AG10803 (cell line): ENCODE measurements at places on chromosomes 12 and 14.

- DNase-seq = no peak
Measured at GRCh38 chr12:6254491-6254890, 54.3 kb downstream of the CD9 start.

DNA sequence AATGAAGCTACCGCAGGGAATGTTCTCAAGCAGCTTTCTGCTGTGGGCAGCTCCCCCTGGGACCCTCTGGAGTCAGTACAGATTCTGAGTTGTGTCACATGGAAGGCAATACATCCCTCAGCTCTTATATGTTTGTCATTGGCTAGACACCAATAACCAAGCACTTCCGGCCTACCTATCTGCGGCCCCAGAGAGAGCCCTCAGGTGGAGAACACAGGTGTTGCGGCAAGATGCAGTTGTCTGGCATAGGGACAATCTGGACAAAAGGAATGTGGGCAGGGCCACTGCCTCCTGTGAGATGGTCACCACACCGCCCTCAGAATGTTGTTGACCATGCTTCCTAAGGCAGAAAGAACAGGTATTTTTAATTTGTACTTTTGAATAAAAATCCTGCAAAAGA lies 118.7 kb downstream of the BRMS1L start:
- DNase-seq = no peak

DNA sequence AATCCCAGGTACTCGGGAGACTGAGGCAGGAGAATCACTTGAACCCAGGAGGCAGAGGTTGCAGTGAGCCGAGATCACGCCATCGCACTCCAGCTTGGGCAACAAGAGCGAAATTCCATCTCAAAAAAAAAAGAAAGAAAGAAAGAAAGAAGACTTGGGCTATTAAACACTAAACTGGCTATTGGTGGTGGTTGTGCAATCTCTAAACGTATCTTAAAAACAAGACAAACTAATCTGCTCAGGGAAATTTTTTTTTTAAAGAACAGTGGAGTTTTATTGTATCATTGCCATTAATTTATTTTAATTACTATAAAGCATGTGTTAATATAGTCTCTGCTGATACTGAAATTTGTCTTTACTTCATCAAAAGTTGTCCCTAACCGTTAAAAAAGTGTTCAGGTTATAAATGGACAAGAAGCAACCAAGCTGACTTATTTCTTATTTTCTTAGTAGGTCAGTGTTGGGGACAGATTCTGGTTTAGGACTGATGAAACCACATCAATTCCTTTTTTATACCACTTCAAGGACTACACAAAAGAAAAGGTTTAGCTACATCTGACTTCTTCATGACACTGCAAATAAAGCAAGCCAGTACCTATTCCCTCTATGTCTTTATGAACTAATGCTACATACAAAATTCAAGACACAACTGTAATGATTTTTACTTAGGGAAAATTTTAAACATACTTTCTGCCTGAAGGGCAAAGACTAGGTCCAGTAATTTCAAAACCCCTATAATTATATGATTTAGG lies 68.7 kb upstream of the KRAS start:
- DNase-seq = no peak

DNA sequence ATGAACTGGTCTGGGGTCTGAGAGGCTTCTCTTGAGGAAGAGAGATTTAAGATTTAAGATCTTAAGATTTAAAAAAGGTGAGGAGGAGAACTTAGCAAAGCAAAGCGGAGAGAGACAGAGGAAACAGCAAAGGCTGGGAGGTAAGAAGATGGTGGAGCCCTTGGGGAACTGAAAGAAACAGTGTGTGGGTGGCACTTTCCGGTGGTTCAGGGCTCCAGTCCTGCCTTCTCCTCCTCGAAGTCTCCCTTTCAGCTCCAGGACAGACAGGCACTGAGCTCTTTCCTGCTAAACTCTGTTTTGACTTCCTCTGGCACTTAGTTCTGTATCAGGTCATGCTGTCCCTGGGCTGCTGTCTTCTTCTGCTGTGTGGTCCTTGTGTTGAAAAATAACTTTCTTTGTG lies 298.7 kb upstream of the SRRM4 start:
- DNase-seq = no peak

DNA sequence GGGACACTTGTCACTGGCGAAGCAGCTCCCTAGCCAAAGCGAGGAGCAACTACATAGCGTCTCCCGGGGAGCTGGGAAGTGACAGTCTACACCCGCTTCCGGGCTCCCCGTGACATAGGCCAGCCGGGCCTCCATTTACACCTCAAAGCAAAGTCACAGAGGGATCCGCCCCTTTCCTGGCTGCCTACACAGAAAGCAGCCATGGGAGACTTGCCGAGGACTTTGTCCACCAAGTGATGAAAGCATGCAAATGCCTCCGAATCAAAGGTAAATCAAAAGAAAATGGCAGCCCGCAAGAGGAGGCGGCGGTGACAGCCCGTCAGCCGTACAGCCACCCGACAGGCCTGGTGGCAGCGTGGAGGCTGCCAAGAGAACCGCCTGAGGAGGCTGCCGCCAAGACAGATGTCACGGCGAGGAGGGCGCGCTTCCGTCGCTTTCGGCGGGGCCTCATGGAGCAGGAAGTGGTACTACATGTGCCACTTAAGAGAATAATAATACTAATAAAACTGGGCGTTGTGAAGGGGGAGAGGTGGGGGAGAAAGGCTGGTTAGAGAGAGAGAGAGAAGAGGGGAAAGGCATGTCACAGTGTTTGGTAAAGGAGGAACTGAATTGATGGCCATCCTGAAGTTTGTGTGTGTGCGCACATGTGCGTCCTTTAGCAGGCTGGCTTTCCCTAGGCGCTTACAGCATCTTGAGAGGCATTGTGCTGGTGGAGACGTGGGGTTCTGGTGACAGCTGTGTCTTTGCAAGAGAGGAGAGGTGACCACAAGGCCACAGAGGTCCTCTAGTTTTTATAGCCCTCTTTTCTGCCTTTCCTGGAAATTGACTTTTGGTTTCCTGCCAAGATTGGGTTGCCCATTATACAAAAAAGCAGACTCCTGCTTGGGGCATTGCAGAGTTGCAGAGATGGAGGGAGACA lies 661.7 kb downstream of the VRK1 start:
- DNase-seq = no peak

DNA sequence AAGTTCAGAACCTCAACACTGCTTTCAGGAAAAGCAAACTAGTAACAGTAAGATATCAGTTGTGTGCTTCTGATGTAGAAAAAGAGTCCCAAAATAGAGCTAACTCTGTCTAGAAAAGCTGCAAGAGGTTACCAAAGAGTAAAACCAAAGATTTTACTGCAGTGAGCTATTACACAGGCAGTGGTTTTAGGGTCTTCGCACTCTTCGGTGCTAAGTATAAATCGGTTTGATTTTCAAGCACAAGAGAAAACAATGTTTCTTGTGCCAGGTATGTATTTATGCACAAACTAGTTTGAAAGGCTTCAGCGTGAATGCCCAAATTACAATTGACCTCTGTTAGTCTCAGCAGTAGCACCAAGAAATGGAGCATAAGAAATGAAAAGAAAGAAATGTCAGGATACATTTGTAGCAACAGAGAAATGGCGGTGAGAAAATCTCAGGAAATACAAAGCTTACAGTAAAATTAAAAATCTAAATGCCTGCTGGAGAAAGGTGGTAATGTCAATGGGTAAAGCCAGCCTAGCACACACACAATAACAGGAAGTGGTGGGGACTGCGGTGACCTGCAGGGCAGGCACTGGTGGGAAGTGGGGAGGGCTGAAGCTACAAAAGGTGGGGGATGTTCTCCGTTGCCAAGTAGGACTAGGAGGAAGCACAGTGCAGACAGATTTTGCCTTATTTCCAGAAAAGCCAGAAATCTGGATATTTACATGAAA lies 18.0 kb upstream of the DYRK2 start:
- no peak for DNase-seq

- DNase-seq = no peak
Measured at GRCh38 chr14:69342928-69343525, 55.1 kb downstream of the ERH start.

DNA sequence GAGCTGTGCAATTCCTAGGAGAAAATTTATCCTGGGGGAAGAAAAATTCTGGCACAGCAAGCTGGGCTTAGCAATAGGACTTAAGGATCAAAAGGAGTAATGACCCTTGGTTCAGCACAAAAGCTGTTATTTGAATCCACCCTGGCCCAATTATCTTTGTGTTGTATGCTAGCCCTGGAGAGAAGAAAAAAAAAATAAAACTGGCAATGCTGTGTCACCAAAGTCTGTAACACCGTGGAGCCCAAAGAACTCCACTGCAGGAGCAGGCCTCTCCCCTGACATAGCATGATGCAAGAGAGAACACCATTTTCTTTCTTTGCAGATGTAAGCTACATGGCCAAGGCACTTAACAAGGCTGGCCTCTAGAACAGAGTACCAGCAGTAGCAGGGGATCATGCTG lies 63.0 kb upstream of the ARHGAP5 start:
- DNase-seq = no peak

DNA sequence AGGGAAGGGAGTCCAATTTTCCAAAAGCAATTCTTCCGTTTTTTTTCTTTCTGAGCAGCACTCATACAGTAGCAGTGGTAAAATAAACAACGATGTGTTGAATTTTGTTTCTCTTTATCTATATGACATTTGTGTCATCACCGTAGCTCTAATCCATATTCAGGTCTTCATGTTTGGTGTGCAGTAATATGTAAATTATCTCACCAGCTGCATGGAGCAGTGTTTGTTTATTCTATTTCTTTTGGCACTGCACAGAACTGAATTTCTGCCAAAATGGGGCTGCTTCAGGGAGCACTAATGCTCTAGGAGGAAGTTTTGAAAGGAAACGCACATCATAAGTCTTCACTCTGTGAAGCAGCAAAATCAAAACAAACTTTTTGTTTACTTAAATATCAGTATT lies 130.0 kb upstream of the NPAS3 start:
- peak; percentile 36 for DNase-seq

DNA sequence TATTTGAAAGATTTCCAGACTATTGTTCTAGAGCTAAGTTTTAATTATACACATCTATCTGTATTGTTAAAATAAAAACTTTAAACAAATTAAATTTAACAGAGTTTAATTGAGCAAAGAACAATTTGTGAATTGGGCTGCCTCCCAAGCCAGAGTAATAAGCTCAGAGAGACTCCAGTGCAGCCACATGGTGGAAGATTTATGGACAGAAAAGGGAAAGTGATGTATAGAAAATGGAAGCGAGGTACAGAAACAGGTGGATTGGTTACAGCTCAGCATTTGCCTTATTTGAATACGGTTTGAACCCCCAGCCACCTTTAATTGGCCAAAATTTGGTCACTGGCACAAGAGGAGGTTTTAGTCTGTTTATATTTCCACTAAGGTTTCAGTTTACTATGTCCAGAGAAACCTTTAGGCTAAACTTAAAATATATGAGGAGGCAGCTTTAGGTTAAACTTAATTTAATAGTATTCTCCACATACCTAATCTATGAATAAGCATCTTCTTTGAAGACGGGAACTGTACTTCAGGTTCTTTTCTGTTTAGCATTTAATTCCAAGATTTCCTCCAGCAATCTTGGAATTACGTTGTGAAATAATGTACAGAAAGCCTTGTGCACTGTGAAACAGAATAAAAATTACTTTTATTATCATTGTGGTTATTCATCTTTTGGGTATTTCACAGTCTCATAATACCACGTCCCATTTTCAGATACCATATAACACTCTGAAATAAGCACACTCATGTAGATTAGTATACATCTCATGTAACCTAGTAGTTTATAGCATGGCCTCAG lies 19.4 kb downstream of the SRGAP1 start:
- no peak for DNase-seq

GRCh38 chr14:48876806-48877340 lies 709.3 kb downstream of the RPS29 start:
- no peak for DNase-seq

- peak; percentile 89 for DNase-seq
Measured at GRCh38 chr14:59325906-59326305, 137.4 kb downstream of the DAAM1 start.

DNA sequence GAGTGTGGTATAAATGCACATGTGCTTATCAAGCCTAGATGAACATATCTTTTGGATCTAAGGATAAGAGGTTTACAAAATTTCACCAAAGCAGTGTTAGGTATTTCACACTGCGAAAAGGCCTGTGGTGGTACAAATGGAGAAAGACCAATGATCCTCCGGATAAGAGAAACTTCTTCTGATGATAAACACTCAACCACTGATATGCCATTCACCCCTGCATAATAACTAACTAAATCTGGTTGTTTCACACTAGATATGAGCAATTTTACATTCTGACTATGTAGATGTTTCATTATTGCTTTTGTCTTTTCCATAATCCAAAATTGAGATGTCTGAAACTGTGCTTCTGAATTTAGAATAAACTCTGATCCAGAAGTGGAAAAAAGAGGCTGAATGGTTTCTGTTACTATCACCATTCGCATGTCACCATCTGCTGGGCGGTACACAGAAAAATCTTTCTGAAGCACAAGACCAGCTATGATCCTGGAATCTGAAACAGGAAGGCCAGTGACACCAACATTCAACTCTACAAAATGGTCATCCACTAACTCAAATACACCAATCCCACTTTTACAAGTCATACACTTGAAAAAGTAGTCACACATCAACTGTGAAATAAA lies 1.3 kb downstream of the BBS10 start:
- peak; percentile 77 for DNase-seq

DNA sequence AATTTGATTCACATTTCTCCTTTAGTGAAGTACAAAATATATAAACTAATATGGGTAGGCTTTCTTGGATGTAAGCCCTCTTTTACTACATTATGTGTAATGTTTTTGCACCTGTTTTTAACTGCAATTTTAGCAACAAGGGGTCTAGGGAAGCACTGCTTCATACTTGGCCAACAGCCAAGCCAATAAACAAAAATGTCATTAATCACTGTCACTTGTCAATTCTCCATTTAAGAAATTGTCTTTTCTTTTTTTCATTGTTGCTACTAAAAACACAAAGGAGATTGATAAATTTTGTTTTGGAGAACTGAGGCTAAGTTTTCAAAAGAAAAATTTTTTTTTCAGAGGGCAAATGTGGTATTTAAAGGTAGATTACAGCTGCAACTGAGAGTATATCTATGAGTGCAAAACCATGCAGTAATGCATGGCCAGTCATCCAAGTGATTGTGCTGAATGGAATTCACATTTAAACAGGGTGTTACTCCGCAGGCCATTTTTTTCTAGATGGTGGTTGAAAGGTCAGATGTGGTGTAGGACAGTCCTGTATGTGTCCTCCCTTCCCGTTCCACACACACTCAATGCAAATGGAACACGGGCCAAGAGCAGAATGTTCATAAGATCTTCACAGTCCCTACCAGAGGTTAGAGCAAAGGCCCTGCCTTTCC lies 503.0 kb upstream of the LMO3 start:
- no peak for DNase-seq

DNA sequence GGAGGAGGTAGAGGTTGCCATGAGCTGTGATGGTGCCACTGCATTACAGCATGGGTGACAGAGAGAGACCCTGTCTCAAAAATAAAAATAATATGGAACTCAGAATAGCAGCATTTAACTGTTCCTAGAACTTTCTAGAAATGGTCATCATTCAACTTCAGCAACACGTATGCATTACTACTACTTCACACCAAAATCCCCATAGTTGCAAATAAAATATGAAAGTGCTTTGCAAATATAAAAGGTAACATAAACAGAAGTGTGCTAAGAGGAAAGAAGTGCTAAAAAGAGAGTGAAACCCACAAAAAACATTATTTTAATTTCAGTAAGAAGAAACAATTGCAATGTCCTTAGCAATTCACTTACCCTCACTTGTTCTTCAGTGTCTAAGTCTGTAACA lies 169.7 kb upstream of the NUDT4 start:
- DNase-seq = no peak

- DNase-seq = no peak
Measured at GRCh38 chr14:71675900-71676287, 256.3 kb upstream of the RGS6 start.

GRCh38 chr14:104973385-104974145 lies 4.6 kb downstream of the AHNAK2 start:
- DNase-seq = peak; percentile 84

- peak; percentile 28 for DNase-seq
Measured at GRCh38 chr12:84764001-84764400, 148.6 kb downstream of the SLC6A15 start.
